ENCODE measurements at places on chromosomes 7 and 10. TPM values are rescaled to one million over a fixed set of nuclear protein-coding genes. Genes with fewer than 3 reads are reported as not detected.

The VWA2 gene
- total RNA-seq, result not detected

The MGMT gene
- total RNA-seq, result 39.5 TPM

The OGDHL gene
- 0.14 TPM for total RNA-seq

The PKD2L1 gene
- total RNA-seq, result not detected

The LFNG gene
- total RNA-seq, result 0.43 TPM

The CCDC146 gene
- total RNA-seq, result 3.1 TPM

The PNLIP gene
- not detected for total RNA-seq

The AKR1C3 gene
- 82.3 TPM for total RNA-seq

The LRRC4 gene
- total RNA-seq, result 0.46 TPM

The FOXI2 gene
- not detected for total RNA-seq

The HIPK2 gene
- 5.4 TPM for total RNA-seq

The LRRC18 gene
- not detected for total RNA-seq

The CYP3A7 gene
- 0.14 TPM for total RNA-seq

The OPN4 gene
- total RNA-seq, result not detected

The AGMO gene
- total RNA-seq, result 0.18 TPM

The ZNF488 gene
- total RNA-seq, result not detected

The FAM241B gene
- total RNA-seq, result not detected

The GIMAP6 gene
- total RNA-seq, result 0.14 TPM

The FKBP6 gene
- total RNA-seq, result not detected

The MKX gene
- total RNA-seq, result 0.57 TPM

The CTAGE8 gene
- total RNA-seq, result 0.28 TPM

The ITIH5 gene
- 3.0 TPM for total RNA-seq

The CNNM1 gene
- total RNA-seq, result 0.09 TPM

The GATA3 gene
- not detected for total RNA-seq

The CRHR2 gene
- not detected for total RNA-seq

The PCDH15 gene
- total RNA-seq, result under 0.01 TPM

The AKR1C2 gene
- 13.5 TPM for total RNA-seq

The ADAMTS14 gene
- total RNA-seq, result 5.5 TPM

The PRPS1L1 gene
- total RNA-seq, result 0.09 TPM

The LLCFC1 gene
- not detected for total RNA-seq

The SLC39A12 gene
- not detected for total RNA-seq

The VAX1 gene
- not detected for total RNA-seq

The ECD gene
- total RNA-seq, result 20.8 TPM

The BLNK gene
- total RNA-seq, result 0.28 TPM

The HOGA1 gene
- total RNA-seq, result 0.28 TPM

The DAGLB gene
- total RNA-seq, result 11.1 TPM

The AP5Z1 gene
- total RNA-seq, result 21.6 TPM

The SPDYE1 gene
- total RNA-seq, result not detected

The HYAL4 gene
- not detected for total RNA-seq

The ZNF277 gene
- total RNA-seq, result 52.6 TPM

The LIPA gene
- total RNA-seq, result 64.1 TPM

The SLC13A1 gene
- not detected for total RNA-seq

The TMEM213 gene
- not detected for total RNA-seq

The BEND7 gene
- 5.0 TPM for total RNA-seq

The FAM25A gene
- not detected for total RNA-seq

The GPRIN2 gene
- under 0.01 TPM for total RNA-seq

The HSPA12A gene
- total RNA-seq, result 12.1 TPM

The GPR141 gene
- total RNA-seq, result 0.09 TPM

The OPN1SW gene
- total RNA-seq, result not detected

The CRPPA gene
- total RNA-seq, result 1.8 TPM

The TBC1D12 gene
- total RNA-seq, result 11.7 TPM

The GBX1 gene
- not detected for total RNA-seq

The NEURL1 gene
- 1.6 TPM for total RNA-seq

The C10orf105 gene
- under 0.01 TPM for total RNA-seq

The LRRC61 gene
- 0.85 TPM for total RNA-seq

The C10orf53 gene
- total RNA-seq, result not detected

The PARD3 gene
- total RNA-seq, result 50.8 TPM

Measured in smooth muscle cell of bladder (primary cell).